ENCODE measurements at places on chromosomes 4 and X.

DNA sequence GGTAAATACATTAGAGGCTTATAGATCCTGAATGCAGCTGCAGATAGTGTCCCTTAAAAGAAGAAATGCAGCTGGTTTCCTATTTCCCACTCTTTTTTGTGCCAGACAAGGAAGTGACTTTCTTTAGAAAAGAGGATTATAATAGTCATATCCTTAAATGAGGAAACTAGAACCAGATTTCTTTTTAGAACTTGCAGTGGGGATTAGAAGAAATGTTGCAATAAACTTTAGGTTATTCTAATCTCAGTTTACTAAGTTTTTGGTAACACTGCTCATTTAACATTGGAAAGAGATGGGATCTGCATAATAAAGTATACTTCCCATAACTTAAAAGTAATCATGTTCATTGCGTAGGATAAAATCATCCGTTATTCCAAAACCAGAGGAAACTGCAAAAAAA is 101.9 kb downstream of the SLIT2 start:
- DNase-seq, result no peak

DNA sequence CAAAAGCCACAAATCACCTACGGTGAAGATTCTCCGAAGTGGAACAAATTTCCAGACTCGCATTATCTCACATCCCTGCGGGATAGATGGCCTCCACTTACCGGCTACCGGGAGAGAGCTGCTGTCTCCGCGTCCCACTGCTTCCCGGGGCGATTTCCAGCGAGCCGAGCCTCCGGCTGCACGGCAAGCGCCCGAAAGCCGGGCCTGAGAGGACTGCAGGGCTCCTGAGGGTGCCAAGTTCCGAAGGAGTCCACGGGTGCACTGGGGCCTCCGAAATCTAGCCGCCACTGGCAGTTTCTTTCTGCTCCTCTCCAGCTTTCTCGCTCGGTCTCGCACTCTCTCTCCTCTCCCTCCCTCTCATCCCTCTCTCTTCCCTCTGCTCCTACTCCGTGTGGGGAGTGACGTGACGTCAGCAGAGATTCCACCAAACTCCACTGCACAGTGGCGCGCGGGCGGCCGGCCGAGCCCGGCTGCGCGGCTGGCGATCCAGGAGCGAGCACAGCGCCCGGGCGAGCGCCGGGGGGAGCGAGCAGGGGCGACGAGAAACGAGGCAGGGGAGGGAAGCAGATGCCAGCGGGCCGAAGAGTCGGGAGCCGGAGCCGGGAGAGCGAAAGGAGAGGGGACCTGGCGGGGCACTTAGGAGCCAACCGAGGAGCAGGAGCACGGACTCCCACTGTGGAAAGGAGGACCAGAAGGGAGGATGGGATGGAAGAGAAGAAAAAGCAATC is 14.0 kb upstream of the PITX2 start:
- DNase-seq, result no peak

DNA sequence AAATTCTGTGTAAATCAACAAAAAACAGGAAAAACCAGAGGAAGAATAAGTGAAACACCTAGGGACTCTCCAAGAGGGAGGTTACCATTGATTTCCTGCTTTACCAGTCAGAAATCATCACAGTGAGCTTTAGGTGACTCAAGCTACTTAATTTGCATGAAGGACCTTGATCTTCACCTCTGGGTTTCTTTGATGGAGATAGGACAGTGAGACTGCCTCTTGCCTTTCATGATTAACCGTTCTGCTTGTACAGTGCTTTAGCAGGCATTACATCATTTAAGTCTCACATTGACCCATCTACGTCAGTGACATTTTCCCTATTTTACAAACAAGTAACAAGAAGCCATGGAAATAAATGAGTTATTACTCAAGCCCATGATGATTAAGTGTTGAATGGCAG is 3.4 kb upstream of the GK start:
- DNase-seq, result peak; percentile 44

GRCh38 chrX:100381619-100382018 is 28.5 kb downstream of the PCDH19 start:
- no peak for DNase-seq

- DNase-seq, result peak; percentile 30
Observed at GRCh38 chrX:101206471-101206870, 13.1 kb upstream of the DRP2 start.

DNA sequence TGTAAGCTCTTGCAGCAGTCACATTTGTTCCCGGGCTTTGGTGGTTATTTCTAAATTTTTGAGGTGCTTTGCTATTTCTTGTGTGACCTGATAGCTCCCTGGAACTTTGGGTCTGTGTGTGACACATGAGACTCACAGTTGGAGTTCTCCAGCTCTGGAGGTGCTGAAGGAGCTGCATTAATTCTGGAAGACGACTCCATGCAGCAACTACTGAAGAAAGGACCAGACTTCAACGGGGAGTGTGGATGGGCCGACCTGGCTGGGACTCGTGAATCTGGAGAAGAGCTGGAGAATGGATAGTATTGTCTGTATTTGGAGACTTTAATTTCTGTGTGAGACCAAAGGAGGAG is 1.5 kb downstream of the MRFAP1 start:
- no peak for DNase-seq

DNA sequence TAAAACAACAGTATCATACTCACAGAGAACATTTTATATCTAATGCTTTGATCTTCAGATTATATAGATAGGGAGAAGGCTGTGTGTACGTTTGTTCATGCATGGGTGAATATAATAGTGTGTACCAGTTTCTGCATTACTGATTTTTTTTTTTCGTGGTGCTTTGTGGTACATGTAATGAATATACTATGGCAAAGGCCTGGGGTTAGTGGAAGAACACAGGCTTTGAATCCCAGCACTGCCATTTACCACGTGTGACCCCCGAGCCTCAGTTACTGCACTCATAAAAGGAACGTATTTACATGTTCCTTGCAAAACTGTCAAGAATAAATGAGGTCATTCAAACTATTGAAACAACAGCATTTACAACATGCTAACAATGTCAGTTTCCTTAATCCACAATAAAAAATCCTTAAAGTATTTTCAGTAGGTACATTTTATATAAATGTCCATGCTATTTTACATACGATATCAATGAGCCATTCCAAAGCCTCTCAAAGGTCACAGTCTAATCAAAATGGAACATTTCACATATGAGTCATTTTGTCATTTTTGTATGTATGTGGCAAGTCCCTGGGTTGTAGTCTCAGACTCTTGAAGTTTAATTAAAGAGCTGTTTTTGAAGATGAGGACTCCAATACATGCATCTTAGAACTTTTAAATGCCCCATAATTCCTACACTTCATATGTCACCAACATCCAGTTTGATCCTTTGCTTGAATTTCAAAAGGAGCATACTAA is 242.8 kb downstream of the PPP3CA start:
- DNase-seq, result no peak

- no peak for DNase-seq
Observed at GRCh38 chr4:52657292-52657617, 1.8 kb downstream of the USP46 start.

DNA sequence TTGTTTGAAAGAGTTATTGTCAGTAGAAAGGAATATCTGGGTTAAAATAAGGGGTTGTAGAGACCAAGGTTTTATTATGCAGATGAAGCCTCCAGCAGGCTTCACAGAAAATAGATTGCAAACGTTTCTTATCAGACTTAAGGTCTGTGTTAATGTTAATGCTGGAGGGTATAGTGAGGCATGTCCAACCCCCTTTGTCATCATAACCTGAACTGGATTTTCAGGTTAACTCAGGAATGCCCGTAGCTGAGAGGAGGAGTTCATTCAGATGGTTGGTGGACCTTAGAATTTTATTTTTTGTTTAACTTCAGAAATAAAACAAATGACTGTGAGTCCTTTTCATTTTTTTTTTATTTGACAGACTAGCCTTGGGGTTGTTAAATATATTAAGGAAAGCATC is 354.1 kb downstream of the GPM6A start:
- no peak for DNase-seq

GRCh38 chrX:17521871-17522693 is 147.1 kb downstream of the NHS start:
- peak; percentile 30 for DNase-seq

DNA sequence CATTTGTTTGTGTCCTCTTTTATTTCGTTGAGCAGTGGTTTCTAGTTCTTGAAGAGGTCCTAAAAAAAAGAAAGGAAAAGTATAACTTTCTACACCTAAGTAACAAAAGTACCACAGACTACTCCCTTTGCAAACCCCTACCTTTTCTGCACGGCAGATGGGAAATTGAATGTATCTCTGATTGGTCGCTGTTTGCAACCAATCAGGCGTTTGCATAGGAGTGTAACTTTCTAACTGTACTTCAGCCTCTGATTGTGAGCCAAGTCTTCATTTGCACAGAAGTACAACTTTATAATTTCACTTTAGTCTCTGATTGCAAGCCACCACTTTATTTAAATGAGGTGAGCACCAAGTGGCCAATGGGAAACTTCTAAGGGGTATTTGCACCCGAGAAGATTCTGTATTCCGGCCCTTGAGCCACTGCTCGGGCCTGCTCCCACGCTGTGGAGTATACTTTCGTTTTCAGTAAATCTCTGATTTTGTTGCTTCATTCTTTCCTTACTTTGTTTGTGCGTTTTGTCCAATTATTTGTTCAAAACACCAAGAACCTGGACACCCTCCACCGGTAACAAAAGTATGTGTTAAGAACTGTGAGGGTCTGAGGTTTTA is 40.3 kb upstream of the FHL1 start:
- no peak for DNase-seq

DNA sequence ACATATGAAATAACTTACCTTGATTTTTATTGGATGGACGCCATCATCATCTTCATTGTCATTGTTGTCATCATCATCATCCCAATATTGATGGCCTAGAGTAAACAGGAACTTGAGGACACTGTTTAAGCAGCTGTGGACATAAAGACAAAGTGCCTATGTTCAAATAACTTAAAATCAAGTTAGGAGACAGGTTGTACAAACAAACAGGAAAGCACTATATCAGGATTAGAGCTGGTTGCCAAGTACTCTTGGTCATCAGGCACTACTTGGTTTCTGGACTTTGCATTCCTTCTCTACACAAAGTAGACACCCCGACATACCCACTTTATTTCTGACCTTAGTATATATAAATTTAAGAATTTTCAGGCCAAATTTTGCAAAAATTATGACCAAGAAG is 608.6 kb downstream of the KLHL13 start:
- DNase-seq, result no peak

DNA sequence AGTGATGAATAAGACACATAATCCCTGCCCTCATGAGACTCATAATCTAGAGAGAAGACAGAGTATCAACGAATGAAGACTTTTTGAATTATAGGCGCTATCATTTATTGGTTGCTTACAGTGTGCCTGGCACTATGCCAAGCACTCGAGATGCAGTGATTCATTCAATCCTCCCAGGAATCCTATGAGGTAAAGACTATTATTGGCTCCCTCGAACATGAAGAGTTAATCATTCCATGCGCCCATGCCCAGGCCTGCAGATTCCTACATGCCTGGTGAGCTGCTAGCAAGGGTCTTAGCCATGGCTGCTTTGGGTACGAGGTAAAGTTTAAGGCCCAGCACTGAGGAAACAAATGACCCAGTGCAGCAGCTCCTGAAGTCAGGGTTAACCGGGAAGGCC is 47.0 kb downstream of the TEX13B start:
- peak; percentile 72 for DNase-seq

DNA sequence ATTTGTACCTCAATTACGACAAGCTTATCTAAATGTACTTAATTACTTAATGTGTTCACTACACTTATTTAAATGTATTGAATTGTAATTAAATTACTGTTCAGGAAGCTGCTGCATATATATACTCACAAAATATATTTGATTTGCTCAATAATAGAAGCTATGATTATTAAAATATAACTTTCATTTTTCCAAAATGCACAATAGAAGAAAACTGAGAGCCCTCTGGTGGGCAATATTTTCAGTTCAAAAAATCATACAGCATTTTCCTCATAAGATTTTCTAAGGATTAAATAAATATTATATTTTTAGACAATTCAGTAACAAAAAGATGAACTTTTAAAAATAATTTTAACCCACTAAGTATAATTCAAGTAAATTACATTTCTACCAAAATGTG is 217.3 kb downstream of the DKK2 start:
- DNase-seq, result no peak

- no peak for DNase-seq
Observed at GRCh38 chrX:122625239-122625638, 558.8 kb upstream of the GRIA3 start.

DNA sequence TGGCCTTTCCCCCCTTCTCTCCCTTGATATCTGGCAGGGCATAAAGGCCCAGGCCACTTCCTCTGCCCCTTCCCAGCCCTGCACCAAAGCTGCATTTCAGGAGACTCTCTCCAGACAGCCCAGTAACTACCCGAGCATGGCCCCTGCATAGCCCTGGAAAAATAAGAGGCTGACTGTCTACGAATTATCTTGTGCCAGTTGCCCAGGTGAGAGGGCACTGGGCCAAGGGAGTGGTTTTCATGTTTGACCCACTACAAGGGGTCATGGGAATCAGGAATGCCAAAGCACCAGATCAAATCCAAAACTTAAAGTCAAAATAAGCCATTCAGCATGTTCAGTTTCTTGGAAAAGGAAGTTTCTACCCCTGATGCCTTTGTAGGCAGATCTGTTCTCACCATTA is 183.8 kb downstream of the AR start:
- no peak for DNase-seq

- DNase-seq, result no peak
Observed at GRCh38 chrX:115709039-115709438, 148.1 kb downstream of the PLS3 start.

DNA sequence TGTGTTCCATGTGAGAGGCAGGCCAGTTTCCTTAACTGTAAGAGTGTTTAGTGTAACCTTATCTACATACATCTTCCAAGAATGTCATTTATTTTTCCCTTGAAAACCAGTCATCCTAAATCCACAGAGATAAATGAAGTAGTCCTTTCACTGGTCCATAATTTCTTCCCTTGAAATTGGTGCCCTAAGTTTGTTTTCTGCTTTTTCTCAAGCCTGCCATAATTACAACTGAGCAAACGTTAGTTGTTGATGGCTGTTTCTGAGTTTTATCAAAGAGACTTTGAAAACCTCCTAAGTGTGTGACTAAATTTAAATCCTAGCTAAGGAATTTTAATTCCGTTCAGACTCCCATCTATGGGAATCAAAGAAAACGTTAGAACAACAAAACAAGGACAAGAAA is 3.6 kb upstream of the TDO2 start:
- DNase-seq, result no peak

GRCh38 chr4:76053730-76054129 is 17.9 kb upstream of the CXCL11 start:
- no peak for DNase-seq

GRCh38 chr4:38565271-38566199 is 98.5 kb upstream of the KLF3 start:
- DNase-seq, result no peak

Measured in renal cortical epithelial cell (primary cell).